ENCODE measurements at places on chromosomes 5 and 9.

DNA sequence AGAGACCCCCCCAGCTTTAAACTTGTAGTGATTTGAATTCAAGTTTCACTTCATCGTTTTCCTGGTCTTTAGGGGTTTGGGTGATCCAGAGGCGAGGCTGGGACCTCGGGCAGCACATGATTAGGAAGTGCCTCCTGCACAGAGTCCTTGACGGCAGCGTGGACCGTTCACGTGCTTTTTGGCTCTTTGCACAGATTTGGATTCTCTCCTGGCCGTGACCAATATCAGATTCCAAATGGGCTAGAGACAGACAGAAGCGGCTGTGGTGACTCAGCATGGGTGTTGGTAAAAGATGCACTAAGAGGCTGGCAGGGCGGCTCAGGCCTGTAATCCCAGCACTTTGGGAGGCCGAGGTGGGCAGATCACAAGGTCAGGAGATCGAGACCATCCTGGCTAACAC is 117.2 kb upstream of the CACNA1B start:
- H3K27me3 ChIP-seq, result no peaks in the 10 kb centered on the region
- peaks cover 67% of the 10 kb centered on the region for H3K36me3 ChIP-seq
- DNase-seq, result no peak

DNA sequence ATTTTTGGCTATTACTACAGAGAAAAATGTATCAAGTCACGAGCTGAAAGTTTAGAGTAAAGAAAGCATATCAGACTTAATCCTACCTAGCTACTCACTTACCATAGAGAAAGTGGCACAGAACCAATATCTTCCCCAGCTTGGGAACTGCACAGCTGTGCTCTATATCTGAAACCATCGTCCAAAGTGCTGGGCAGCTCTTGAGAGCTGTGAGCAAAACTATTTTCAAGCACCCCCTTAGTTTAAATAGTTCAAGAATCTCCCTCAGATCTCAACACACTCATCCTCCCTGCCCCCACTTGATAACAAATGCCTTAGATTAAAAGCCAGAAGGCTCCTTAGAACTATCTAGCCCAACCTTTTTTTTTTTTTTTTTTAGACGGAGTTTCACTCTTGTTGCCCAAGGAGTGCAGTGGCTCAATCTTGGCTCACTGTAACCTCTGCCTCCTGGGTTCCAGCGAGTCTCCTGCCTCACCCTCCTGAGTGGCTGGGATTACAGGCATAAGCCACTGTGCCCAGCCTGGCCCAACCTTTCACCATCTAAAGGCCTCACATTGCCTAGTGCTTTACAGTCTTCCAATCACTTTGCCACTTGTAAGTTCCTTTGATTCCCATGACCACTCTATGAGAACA is 94.2 kb upstream of the APC start:
- no peak overlapping the region for H3K4me3 ChIP-seq
- DNase-seq, result no peak
- H3K27ac ChIP-seq, result no peak overlapping the region
- H3K27me3 ChIP-seq, result no peaks in the 10 kb centered on the region

GRCh38 chr9:86356871-86357866 is 3.0 kb upstream of the TUT7 start:
- H3K27me3 ChIP-seq, result peaks cover 3% of the 10 kb centered on the region
- no peak overlapping the region for H3K27ac ChIP-seq
- H3K36me3 ChIP-seq, result no peaks in the 10 kb centered on the region
- H3K4me3 ChIP-seq, result no peak overlapping the region
- peaks cover 20% of the 10 kb centered on the region for H3K4me1 ChIP-seq
- DNase-seq, result no peak

DNA sequence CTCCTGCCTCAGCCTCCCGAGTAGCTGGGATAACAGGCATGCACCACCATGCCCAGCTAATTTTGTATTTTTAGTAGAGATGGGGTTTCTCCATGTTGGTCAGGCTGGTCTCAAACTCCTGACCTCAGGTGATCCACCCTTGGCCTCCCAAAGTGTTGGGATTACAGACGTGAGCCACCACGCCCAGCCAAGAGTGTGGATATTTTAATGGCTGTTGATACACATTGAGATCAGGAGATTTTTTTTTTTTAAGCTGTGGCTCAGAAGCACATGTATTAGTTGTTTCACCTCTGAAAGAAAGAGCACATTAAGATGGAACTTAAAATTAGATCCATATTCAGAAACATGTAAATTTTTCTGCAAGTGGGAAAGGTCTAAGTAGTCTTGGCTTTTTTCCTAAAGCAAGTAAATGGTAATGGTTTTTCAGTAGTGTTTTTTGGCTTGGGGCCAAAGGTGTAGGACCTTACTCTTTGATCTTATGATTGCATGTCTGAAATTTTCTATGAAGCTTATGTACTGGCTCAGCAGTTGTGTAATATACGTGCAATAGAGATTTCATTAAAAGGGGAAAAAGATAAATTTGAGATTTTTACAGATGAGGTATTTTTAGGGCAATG is 9.9 kb downstream of the RBM27 start:
- no peak for DNase-seq
- H3K36me3 ChIP-seq, result peaks cover 4% of the 10 kb centered on the region
- H3K4me3 ChIP-seq, result no peak overlapping the region
- peak overlapping the region; percentile 72 for H3K27ac ChIP-seq

DNA sequence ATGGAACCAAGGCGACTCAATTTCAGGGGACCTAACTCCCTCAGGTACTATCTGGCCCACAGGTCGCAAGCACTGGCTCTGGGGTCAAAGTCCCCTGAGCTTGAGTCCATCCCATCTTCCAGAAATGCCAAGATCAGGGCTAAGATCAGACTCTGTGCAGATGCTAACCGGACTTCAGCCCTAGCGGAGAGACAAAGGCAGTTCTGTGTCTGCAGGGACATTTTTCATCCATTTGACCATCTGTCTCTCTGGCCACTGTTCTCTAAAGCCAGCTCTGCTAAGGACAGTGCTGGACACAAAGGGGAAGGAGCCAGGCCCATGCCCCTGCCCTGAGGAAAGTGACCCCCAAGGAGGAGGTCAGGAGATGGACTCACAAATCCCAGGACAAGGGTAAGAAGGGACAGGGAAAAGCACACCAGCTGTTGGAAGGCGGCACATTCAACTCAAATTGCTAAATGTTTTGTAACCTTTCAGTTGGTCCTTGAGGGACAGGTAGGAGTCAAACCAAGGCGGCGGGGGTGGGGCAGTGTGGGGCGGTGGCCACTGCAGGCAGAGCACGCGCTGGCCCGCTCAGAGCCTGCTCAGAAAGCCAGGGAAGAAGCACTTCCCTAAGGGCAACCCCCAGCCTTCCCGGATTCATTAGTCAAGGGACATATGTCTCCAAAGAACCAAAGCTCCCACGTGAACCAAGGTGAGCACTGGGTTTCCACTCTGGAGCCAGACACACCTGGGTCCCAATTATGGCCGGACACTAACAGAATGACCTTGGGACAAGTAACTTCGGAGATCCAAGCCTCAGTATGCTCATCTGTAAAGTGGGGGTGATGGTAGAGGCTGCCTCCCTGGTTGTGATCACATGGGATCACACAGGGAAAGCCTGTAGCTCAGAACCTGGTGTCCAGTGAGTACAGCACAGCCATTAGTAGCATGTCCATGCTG is 42.8 kb downstream of the STK10 start:
- no peak overlapping the region for H3K27ac ChIP-seq
- no peak overlapping the region for H3K4me3 ChIP-seq
- no peaks in the 10 kb centered on the region for H3K27me3 ChIP-seq
- H3K4me1 ChIP-seq, result peaks cover 13% of the 10 kb centered on the region

- no peak overlapping the region for H3K27ac ChIP-seq
- no peaks in the 10 kb centered on the region for H3K4me1 ChIP-seq
- H3K27me3 ChIP-seq, result no peaks in the 10 kb centered on the region
- H3K4me3 ChIP-seq, result no peak overlapping the region
These were observed 463.1 kb upstream of the CDH10 start for GRCh38 chr5:25107853-25108252.

- no peak overlapping the region for H3K4me3 ChIP-seq
- DNase-seq, result no peak
- peaks cover 9% of the 10 kb centered on the region for H3K27me3 ChIP-seq
- H3K4me1 ChIP-seq, result peaks cover 46% of the 10 kb centered on the region
- no peaks in the 10 kb centered on the region for H3K36me3 ChIP-seq
These were observed 46.2 kb upstream of the NKD2 start for GRCh38 chr5:962386-962785.

- H3K27ac ChIP-seq, result no peak overlapping the region
- H3K4me3 ChIP-seq, result no peak overlapping the region
- H3K27me3 ChIP-seq, result no peaks in the 10 kb centered on the region
- no peak for DNase-seq
These were observed 22.3 kb downstream of the LEAP2 start for GRCh38 chr5:132895719-132896305.

DNA sequence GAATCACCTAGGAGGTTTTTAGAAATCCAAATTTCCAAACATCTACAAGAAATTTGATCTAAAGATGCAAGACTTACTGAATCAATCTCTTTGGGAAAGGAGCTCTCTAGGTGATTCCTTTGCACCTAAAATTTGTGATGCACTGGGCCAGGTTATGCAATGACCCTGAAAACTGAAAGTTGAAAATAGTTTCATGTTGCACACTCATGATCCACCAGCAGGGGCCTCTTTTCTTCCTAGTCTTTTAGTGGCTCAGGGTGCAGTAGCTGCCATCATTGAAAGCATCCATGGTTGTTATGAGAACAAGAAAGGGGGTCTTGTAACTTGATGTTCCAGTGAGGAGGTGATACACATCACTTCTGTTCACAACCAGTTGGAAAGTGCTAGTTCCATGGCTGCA is 486.8 kb downstream of the PSAT1 start:
- H3K4me1 ChIP-seq, result peaks cover 6% of the 10 kb centered on the region
- no peaks in the 10 kb centered on the region for H3K36me3 ChIP-seq
- H3K4me3 ChIP-seq, result no peak overlapping the region
- no peak overlapping the region for H3K27ac ChIP-seq
- H3K27me3 ChIP-seq, result no peaks in the 10 kb centered on the region

GRCh38 chr9:116189683-116190082 is 36.1 kb downstream of the PAPPA start:
- no peak overlapping the region for H3K27ac ChIP-seq
- peaks cover 5% of the 10 kb centered on the region for H3K4me1 ChIP-seq
- peaks cover 1% of the 10 kb centered on the region for H3K27me3 ChIP-seq
- DNase-seq, result no peak
- no peak overlapping the region for H3K4me3 ChIP-seq
- no peaks in the 10 kb centered on the region for H3K36me3 ChIP-seq

DNA sequence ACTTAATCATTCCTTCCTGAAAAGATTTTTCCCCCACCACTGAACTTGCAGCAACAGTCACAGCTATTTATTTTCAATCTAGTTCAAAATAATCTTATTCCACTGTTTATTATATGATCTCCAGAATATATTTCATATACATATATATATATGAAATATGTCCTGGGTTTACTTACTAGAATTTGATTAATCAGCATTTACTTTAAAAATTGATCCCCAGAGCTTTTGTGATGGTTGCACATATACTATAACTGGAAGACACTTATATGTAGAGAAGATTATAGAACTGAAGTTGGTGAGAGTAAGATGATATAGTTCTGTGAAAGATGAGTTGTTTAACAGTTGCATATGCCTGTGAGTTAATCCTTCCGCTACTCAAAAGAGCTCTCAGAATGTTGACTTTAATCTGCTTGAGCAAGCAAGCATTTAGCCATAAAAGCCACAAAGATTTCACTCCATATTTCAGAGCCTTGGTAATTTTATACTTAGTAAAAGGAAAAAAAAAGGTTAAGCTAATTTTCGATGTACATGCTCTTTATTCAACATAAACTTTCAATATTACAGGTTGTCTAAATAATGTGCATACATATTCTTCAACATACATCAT is 399.3 kb upstream of the CDH9 start:
- H3K4me1 ChIP-seq, result peaks cover 10% of the 10 kb centered on the region
- no peaks in the 10 kb centered on the region for H3K36me3 ChIP-seq
- no peak for DNase-seq
- H3K4me3 ChIP-seq, result no peak overlapping the region
- H3K27ac ChIP-seq, result no peak overlapping the region

- DNase-seq, result no peak
- peak overlapping the region; percentile 60 for H3K27ac ChIP-seq
- no peaks in the 10 kb centered on the region for H3K27me3 ChIP-seq
- peaks cover 19% of the 10 kb centered on the region for H3K4me1 ChIP-seq
- H3K4me3 ChIP-seq, result no peak overlapping the region
These were observed 64.8 kb upstream of the ZNF462 start for GRCh38 chr9:106798016-106798799.

GRCh38 chr5:59140133-59140532 is 557.3 kb downstream of the RAB3C start:
- peaks cover 9% of the 10 kb centered on the region for H3K4me1 ChIP-seq
- peaks cover 9% of the 10 kb centered on the region for H3K36me3 ChIP-seq
- DNase-seq, result no peak
- no peak overlapping the region for H3K27ac ChIP-seq
- no peak overlapping the region for H3K4me3 ChIP-seq

GRCh38 chr5:16574789-16575721 is 41.7 kb downstream of the RETREG1 start:
- H3K27me3 ChIP-seq, result peaks cover 1% of the 10 kb centered on the region
- H3K4me1 ChIP-seq, result no peaks in the 10 kb centered on the region
- no peak for DNase-seq

DNA sequence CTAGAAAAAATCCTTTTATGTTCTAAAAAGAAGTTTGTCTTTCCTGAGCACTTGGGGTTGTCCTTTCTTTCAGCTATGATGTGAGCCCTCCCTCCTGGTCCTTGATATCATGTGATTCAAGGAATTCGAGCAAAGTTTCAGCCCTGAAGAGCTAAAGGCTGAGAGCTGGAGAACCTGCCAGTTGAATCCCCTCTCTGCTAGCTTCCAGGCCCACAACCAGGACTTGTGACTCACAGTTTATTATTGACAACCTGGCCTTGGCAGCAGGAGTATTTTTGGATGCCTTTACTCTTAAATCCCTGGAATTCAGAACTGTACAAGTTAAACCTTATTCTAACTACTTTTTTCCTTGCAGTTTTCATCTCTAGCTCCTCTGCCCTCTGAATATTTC is 182.8 kb downstream of the SPOCK1 start:
- H3K27ac ChIP-seq, result no peak overlapping the region
- DNase-seq, result no peak
- no peak overlapping the region for H3K4me3 ChIP-seq

DNA sequence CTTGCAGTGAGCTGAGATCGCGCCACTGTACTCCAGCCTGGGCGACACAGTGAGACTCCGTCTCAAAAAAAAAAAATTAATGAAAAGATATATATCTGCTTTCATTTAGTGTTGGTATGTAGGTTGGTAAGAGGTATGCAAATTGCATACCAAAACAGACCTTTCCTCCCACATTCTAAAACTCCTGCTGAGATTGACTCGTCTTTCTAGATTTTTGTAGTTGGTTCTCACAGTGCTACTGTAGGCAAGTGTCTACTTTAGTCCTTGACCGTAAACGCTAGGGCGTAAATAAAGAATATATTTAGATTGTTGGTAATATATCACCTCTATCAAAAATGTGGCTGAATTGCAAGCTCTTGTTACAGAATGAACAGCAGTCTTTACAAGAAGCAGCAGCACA is 445.9 kb downstream of the CHSY3 start:
- no peak overlapping the region for H3K4me3 ChIP-seq
- DNase-seq, result no peak
- no peaks in the 10 kb centered on the region for H3K4me1 ChIP-seq
